ENCODE measurements at places on chromosomes 4 and X. TPM values are rescaled to one million over a fixed set of nuclear protein-coding genes. Genes with fewer than 3 reads are reported as not detected.

Gene MAGEA9
- total RNA-seq: not detected

- no peak for DNase-seq
These were observed 19.9 kb downstream of the DCHS2 start for GRCh38 chr4:154471526-154472331.

DNA sequence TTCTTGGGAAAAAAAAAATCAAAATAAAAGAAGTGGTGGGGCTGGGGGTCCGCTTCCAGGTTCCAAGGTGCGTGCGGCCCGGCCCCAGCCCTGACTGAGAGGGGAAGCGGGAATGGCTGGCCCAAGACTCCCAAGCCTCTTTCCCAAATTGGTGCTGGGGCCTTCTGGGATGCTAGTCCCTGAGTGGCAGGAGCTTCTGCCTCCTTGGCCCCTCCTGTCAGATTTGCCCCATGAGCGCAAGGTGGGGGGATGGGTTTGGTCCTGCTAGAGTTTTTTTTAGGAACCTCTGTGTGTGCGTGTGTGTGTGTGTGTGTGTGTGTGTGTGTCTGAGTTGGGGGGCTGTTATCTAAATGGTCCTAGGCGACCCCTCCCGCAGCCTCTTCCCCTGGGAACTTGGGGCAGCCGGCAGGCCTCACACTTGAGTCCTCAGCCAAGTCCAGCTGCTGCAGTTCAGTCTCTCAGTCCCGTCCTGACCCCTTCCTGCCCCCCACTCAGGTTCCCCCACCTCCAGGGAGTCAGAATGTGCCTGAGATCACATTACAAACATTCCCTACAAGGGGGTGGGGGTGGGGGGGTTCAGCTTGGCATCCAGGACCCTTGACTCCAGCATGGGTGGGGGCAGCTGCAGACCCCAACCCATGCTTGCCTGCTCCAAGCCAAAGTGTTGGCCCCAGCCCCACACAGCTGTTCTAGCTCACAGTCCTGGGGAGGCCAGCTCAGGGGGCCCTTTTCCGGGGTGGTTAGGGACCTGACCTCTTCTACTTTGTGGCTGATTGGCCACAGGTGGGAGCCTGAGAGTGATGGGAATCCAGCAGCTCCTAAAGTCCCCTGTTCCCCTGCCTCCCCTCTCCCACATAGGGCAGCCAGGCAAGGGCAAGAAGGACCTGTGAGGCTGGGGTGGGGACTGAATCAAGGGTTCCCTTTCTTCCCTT is 4.0 kb downstream of the EFNB1 start:
- no peak for DNase-seq

DNA sequence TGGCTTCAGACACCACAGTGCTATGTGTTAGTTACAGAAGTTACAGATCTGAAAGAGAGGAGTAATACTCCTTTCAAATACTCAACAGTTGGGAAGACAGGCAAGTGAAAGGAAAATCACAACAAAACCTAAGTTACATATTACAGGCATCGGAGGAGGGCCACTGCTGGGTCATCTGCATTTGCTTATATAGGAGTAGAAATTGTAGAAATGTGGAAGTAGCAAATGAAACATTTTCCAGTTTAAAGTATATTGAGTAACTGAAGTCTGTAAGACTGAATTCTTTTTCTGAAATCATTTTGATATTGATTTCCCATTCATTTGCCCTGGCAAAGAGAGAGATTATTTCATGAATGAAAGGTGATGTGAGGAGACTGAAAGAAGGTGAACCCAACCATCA is 201.7 kb downstream of the SPRY1 start:
- no peak for DNase-seq

DNA sequence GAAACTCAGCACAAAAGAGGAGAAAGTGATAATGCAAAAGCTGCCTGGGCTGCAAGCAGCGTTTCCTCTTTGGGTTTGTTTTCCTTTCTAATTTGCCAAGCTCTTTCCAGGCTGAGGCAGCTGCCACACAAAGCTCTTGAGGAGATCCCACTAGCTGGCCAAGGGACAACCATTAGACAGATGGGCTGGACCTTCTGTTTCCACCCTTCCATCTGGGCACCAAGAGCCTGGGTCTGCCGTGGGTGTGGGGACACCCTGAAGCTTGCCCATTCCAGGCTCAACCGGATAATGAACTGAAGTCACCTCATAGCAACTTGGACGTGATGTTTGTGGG is 194.6 kb upstream of the C1QTNF7 start:
- DNase-seq: no peak

Gene GAGE1
- total RNA-seq: not detected

GRCh38 chr4:85783900-85784299 is 308.9 kb downstream of the ARHGAP24 start:
- no peak for DNase-seq

DNA sequence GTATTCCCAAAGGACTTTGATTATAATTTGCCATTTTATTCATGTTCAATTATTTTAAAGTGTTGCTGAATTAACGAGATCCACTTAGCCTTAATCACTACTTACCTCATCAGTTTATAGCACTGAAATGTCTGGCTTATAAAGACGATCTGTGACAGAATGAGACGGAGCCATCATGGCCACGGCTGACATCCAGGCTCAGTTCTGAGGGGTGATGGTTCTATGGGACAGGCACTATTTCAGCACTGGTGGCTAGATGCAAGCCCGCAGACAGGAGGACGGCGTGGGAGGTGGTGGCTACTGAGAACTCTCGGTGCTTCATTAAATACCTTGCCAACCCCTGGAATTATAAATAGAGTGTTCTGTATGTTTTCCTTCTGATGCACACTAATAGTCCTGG is 1084.2 kb upstream of the TENM3 start:
- DNase-seq: no peak

- peak; percentile 67 for DNase-seq
These were observed 3.0 kb upstream of the CITED1 start for GRCh38 chrX:72308566-72309296.

DNA sequence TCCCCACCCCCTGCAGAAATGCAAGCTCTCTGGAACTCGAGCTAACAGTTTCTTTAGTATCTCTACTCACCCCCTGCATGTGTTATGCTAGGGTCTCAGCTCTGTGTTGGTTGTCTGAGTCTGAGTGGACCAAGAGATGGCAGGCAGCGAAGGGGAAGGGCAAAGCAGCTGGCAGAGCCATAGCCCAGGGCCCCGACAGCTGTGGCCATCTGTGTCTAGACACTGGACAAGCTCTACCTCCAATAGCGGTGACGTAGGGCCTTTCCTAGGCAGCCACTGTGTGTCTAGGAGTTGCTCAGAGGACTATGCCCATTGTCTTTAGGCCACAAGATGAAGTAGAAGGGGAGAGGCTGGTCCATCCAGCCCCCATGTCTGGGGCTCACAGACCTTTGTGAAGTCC is 79.2 kb downstream of the EFNB1 start:
- no peak for DNase-seq

All from upper lobe of right lung (tissue), 1 donor.